ENCODE measurements at places on chromosomes 3 and 15.

GRCh38 chr3:56368846-56369245 is 99.4 kb downstream of the ERC2 start:
- no peak for DNase-seq

GRCh38 chr3:134597390-134597970 is 53.3 kb downstream of the KY start:
- DNase-seq, result no peak

DNA sequence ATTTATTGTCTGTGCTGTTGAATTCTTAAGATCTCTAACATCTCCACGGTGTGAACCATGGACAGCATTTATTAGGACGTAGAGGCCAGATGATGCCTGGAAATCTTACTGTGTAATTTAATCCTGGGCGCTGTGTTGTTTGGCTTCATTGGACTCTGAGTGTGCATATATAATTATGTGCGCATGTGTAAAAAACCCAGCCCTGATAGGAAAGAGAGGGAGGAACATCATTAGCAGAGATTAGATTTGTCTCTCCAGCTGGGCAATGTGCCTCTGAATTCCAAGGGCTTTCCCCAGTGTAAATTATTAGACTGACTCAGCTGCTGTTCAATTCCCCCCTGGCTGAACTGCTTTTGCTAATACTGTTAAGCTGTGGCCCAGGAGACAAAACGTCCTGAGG is 39.6 kb downstream of the MAP3K13 start:
- no peak for DNase-seq

- DNase-seq, result no peak
Measured at GRCh38 chr15:68644996-68645395, 66.2 kb downstream of the CORO2B start.

DNA sequence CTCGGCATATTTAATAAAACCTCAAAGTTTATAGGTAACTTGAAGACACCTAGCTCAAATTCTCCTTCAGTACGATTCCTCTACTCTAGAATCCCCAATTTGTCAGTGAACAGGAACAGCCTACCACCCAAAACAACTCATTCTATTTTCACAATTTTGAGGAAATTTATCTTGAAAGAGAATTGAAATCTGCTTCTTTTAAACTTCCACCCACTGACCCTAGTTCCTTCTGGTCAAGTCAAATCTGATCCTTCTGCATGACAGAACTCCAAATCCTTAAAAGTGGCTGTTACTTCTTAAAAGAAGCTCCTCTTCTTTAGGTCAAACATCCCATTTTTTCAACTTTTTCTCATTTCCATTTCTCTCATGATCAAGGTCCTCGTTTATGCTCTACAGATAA is 4.4 kb downstream of the GABPB1 start:
- DNase-seq, result no peak

DNA sequence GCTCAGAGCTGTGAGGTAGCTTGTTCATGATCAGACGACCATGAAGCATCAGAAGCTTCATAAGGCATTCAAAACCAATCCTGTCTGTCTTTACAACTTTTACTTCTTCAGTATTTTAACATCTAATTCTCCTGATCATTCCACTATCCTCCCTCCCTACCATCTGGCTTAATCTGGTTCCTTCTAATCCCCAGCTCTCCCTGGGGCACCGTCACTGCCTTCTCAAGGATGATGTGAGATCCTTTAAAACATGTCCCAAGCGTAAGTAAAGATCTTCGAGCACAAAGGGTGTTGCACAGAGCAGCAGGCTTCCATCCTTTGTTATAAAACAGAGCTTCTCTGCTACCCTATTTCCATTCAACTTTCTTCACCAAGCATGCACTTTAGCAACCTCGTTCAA is 362.7 kb upstream of the ARRDC4 start:
- no peak for DNase-seq

- no peak for DNase-seq
Measured at GRCh38 chr15:82830427-82831173, 21.2 kb downstream of the WHAMM start.

DNA sequence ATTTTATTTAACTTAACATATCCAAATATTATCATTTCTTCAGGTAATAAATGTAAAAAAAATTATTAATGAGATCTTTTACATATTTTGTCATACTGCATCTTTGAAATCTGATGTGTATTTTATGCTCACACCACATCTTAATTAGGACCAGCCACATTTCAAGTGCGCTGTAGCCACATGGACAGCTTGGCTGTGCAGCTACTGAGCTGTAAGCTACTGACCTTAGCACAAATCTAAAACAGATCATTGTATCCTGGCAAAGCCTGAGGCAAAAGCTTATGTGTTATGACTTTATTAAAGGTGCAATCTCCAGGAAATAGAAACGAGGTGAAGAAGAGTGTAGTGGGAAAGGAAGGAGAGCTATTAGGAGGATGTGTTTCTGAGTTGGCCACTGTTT is 126.7 kb upstream of the UBE2E2 start:
- DNase-seq, result no peak

- no peak for DNase-seq
Measured at GRCh38 chr3:14520967-14521366, 19.2 kb downstream of the GRIP2 start.

- DNase-seq, result no peak
Measured at GRCh38 chr3:37527361-37527760, 334.3 kb upstream of the CTDSPL start.

- DNase-seq, result no peak
Measured at GRCh38 chr3:156648086-156648485, 26.3 kb upstream of the TIPARP start.

DNA sequence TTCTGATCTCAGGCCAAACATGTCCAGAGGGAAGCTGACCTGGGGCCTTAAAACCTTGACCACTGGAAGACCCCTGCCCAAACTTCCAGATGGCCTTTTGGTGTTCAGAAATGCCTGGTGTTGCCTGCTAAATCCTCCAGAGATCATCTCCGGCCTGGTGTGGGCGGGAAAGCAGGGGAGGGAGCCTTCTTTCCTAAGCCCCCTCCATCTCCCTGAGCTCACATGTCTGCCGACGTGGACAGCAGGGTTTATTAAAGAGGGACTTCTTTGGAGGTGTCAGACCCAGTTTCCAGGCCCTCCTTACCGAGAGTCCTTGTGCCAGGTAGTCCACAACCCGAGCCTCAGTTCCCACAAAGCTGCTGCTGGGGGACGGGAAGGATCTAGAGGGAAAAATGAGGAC is 55.9 kb upstream of the SLC6A1 start:
- no peak for DNase-seq

DNA sequence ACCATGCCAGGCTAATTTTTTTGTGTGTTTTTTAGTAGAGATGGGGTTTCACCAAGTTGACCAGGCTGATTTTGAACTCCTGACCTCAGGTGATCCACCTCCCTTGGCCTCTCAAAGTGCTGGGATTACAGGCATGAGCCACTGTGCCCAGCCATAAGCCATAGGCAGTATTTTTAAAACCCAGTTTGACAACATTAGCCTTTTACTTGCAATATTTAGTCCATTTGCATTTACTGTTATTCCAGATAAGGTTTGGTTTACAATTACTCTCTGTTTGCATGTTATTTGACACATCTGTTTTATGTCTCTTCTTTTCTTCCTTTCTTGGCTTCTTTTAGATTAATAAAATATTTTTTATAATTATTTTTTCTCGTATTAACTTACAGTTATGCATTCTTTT is 83.6 kb upstream of the EPHB3 start:
- no peak for DNase-seq

DNA sequence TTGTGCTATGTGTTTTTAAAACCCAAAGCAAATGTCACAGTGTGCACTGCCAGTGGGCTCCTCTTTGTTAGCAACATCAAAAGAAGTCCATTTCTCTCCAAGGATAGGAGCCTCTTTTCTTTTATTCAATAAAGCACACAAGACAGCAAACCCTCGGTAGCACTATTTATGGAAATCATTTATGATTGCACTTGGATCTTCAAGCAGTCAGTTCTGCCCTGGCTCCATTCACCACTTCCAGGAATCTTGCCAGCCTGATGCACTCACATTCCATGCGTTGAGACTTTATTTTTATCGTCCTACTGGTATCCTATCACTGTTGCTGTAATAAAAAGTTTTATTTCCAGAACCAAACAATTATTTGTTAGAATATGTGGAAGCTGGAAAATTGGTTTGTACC is 412.1 kb downstream of the TBL1XR1 start:
- DNase-seq, result no peak

GRCh38 chr15:38868326-38869114 is 303.9 kb upstream of the RASGRP1 start:
- DNase-seq, result no peak

DNA sequence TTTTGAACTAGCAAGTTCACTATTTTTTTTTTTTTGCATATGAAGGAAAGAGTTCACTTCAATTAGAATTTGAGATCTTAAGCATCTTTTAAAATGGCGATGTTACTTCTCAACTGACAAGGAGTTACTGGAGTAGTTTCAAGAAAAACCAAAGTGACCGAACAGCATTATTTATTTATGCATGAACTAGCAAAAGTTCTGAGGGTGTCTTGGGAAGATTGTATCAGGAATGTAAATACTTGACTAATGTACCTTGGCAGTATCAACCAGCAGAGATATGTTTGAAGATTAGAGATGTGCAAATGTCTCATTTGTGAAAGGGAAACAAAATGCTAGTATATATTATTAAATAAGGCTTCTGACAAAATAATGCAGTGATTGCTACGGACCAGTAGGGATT is 203.9 kb downstream of the KBTBD8 start:
- DNase-seq, result no peak

DNA sequence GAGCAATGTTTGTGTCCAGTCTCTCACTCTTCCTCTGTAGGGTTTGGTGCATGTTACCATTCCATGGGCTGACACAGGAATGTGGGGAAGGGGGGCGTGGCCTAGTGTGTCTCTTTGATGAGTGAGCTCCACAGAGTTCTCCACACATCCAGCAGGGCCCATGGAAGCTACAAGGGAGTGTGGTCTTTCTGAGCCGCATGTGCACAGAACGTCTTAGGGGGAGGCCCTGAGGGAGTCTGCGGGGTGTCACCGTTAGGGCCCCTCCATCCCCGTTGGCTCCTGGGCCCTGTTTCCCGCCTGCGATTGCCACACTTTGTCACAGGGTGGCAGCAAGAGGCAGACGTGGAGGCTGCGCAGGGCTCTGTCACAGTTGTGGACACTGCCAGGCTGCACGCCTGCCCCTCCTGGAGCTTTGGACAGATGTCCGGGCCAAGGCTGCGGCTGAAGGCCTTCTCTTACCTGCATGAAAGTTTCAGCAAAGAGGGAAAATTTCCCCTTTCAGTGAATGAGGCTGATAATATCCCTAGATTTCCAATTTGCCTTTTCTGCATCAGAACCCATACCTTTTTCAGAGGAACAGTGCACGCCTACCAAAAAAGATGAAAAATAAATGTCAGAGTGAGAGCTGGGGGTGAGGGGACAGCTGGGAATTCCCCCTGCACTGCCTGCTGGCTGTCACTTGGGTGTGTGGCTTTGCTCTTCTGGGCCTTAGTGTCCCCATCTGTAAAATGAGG is 24.3 kb downstream of the CACNA2D3 start:
- DNase-seq, result no peak

DNA sequence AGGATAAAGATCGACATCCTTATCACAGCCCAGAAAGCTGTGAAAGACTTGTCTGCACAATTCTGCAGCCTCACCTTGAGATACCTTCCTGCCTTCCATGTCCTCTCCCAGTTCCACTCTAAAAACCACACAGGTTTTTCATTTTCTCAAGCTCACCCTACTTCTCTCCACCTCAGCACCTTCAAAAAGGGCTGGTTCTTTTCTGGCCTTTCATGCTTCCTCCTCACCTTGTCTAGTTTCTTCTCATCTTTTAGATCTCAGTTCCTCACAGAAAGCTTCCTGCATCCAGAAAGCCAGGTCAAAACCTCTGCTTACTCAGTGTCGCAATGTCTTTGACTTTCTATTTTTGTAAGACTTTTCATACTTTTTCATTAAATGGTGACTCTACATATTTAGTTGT is 140.2 kb upstream of the STT3B start:
- no peak for DNase-seq

DNA sequence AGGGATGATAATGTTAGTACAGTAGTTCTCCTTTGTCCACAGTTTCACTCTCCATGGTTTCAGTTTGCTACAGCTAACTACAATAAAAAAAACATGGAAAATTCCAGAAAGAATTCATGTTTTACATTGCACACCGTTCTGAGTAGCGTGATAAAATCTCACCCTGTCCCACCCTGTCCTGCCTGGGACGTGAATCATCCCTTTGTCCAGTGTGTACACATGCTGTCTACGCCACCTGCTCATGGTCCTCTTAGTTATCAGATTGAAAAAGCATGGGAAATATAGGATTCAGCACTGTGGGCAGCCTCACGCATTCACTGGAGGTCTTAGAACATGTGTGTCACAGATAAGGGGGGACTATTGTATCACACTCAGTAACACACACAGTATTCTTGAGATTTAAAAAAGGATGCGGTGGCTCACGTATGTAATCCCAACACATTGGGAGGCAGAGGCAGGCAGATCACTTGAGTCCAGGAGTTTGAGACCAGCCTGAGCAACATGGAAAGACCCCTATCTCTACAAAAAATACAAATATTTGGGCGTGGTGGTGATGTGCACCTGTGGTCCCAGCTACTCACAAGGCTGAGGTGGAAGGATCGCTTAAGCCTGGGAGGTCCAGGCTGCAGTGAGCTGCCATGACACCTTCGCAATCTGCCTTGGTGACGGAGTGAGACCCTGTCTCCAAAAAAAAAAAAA is 8.7 kb upstream of the FLNB start:
- DNase-seq, result no peak

GRCh38 chr3:149848238-149848637 is 35.2 kb downstream of the RNF13 start:
- no peak for DNase-seq

DNA sequence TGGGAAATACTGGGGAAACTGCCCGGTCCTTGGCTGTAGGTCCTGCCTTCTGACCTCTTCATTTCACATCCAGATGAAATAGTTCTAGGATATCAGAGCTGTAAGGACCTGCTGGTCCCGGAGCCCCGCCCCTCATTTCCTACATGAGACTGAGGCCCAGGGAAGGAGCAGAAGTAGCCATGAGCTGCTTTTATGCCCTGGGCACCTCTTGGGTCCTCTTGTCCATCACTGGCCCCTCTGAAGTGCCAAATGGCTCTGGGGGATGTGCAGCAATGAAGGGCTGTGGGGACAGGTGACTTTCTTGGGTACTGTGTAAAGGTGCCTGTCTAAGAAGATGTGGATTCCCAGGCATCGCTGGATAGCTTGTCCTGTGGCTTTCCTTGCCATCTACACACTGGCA is 40.3 kb upstream of the ESYT3 start:
- DNase-seq, result no peak

DNA sequence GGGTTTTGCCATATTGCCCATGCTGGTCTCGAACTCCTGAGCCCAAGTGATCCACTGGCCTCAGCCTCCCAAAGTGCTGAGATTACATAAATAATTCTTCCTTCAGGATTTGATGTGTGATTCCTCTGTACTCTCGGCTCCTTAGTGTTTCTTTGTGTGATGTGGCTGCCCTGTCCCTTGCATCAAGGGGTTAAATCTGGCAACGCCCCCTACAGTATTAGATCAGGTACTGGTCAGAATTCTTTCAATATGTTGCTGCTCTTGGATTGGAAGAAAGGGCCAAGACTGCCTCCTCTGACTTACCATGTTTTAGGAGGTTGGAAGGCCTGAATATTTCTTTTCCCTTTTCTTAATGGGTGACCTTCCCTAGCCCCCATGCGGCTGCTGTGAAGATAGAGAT is 390.6 kb upstream of the WNT5A start:
- DNase-seq, result no peak

Measured in D721Med (cell line).